ENCODE measurements at places on chromosomes 11 and 22. TPM values are rescaled to one million over a fixed set of nuclear protein-coding genes. Genes with fewer than 3 reads are reported as not detected.

Gene TRIM48
- total RNA-seq: not detected

Gene PLA2G3
- total RNA-seq: not detected

Gene MS4A4A
- 0.39 TPM for total RNA-seq

Gene MSANTD2
- total RNA-seq: 25.9 TPM

Gene TRAF6
- 23.7 TPM for total RNA-seq

- no peaks in the 10 kb centered on the region for H3K36me3 ChIP-seq
- peaks cover 13% of the 10 kb centered on the region for H3K4me1 ChIP-seq
- H3K27ac ChIP-seq: no peak overlapping the region
- no peak overlapping the region for H3K4me3 ChIP-seq
- DNase-seq: no peak
- H3K27me3 ChIP-seq: no peaks in the 10 kb centered on the region
These were observed 73.9 kb downstream of the PPFIBP2 start for GRCh38 chr11:7587712-7588111.

- peaks cover 5% of the 10 kb centered on the region for H3K4me1 ChIP-seq
- H3K27ac ChIP-seq: no peak within 1 kb of the TSS
- DNase-seq: no peak
- no peak within 1 kb of the TSS for H3K4me3 ChIP-seq
These were observed at the start of gene VSIG10L2 for GRCh38 chr11:125945797-125946520. TSS of gene VSIG10L2 (plus strand) at chr11:125946044. CDS start at chr11:125946056, 12 bp downstream.

GRCh38 chr11:91854780-91855179, 369.8 kb upstream of the FAT3 start:
- DNase-seq: no peak
- no peak overlapping the region for H3K27ac ChIP-seq

DNA sequence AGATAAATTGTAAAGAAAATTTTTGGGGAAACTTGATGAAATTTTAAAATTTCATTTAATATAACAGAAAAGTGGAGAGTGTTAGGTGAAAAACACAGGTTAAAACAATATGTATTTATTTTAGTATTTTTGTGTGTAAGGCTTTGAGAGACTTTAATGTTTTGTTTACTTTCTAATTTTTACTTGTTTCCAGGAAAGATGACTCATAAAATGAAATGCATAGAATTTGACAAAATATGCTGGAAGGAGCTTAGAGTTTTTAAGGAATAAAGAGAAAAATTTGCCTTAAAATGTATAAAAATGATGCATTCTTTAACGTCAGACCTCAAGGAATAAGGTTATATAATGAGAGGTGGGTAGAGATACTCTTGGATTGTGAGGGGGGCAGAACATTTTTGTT, 1205.1 kb upstream of the CNTN5 start:
- no peaks in the 10 kb centered on the region for H3K4me1 ChIP-seq
- no peaks in the 10 kb centered on the region for H3K36me3 ChIP-seq
- no peaks in the 10 kb centered on the region for H3K27me3 ChIP-seq

DNA sequence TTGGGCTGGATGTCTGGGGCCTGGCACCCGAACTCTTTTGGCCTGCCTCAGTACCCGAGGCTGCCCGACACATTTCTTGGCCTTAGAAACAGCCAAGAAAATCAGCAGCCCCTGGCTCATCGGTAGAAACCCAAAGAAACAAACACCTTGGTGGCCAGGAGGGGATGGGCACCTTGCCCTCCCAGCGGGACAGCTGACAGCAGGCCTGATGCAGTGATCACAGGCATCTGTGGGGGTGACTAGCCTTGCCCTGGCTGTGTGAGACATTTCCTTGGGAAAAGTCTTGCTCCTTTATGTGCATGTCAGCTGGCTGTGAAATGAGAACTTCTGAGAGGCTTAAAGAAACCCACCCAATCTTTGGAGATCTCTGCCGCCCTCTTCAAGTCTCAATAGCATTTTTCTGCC, 60.9 kb downstream of the SMIM38 start:
- H3K4me3 ChIP-seq: no peak overlapping the region
- no peaks in the 10 kb centered on the region for H3K4me1 ChIP-seq
- H3K27ac ChIP-seq: no peak overlapping the region
- DNase-seq: no peak
- H3K36me3 ChIP-seq: no peaks in the 10 kb centered on the region
- no peaks in the 10 kb centered on the region for H3K27me3 ChIP-seq

GRCh38 chr11:65553301-65554001, 4.7 kb downstream of the LTBP3 start:
- peaks cover 7% of the 10 kb centered on the region for H3K36me3 ChIP-seq
- peaks cover 68% of the 10 kb centered on the region for H3K4me1 ChIP-seq
- no peak overlapping the region for H3K4me3 ChIP-seq
- H3K27ac ChIP-seq: peak overlapping the region; percentile 50
- no peaks in the 10 kb centered on the region for H3K27me3 ChIP-seq

GRCh38 chr11:103997082-103997481, 39.4 kb upstream of the DDI1 start:
- no peaks in the 10 kb centered on the region for H3K27me3 ChIP-seq
- H3K36me3 ChIP-seq: no peaks in the 10 kb centered on the region
- no peak for DNase-seq
- no peak overlapping the region for H3K4me3 ChIP-seq

- H3K4me3 ChIP-seq: no peak overlapping the region
- no peaks in the 10 kb centered on the region for H3K27me3 ChIP-seq
- no peak overlapping the region for H3K27ac ChIP-seq
- no peaks in the 10 kb centered on the region for H3K4me1 ChIP-seq
- H3K36me3 ChIP-seq: no peaks in the 10 kb centered on the region
- no peak for DNase-seq
These were observed 18.9 kb downstream of the APIP start for GRCh38 chr11:34897171-34897870.

DNA sequence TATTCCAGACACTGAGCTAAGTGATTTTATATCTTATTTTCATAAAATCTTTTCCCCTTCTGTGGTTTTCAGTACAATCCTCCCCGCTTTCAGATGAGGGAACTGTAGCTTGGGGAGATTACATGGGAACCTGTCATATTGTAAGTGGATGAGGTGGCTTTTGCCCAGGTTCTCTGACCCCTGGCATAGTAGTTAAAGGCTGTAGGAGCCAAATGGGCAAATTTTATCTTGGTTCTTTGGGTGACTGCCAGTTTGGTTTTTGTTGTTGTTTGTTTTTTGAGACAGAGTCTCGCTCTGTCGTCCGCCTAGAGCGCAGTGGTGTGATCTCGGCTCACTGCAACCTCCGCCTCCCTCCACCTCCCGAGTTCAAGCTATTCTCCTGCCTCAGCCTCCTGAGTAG, 411.6 kb upstream of the NARS2 start:
- no peak for DNase-seq
- no peaks in the 10 kb centered on the region for H3K27me3 ChIP-seq
- H3K36me3 ChIP-seq: no peaks in the 10 kb centered on the region

DNA sequence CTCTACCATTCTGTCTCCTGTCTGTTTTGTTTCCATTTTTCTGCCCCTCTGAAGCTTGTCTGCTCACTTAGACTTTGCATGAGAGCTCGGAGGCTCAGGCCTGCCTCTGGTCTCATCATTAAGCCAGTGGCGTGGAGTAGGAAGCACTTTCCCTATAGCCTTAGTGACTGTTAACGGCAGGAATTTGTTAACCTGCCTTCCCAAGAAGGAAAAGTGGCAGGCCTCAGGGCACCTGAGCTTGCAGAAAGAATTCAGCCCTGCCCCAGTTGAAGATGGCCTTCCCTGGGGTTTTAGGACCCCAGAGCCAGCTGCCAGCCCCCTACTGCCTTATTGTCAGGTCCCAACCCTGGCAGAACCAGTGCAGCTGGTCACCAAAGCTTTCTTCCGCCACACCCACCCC, 93.2 kb downstream of the PKNOX2 start:
- no peaks in the 10 kb centered on the region for H3K36me3 ChIP-seq
- no peaks in the 10 kb centered on the region for H3K27me3 ChIP-seq
- DNase-seq: no peak
- H3K4me3 ChIP-seq: no peak overlapping the region

DNA sequence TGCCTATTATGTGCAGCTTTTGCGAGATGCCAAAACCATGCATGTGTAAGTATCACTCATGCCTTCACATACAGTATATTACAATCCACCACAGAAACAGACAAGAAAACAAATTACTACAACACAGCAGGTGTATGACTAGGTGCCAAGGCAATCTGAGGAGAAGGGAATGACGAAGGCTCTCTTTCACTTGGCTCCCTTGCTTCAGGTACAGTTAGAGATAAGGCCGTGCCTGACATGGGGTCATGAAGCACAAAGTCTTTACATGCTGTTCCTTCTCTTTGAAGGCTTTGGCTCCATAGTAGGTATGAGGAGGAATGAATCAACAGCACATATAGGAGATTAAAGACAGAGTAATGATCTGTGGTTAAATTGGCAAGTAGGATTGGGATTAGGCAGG, 65.2 kb upstream of the FSHB start:
- H3K27ac ChIP-seq: no peak overlapping the region
- no peaks in the 10 kb centered on the region for H3K4me1 ChIP-seq
- no peak overlapping the region for H3K4me3 ChIP-seq
- no peaks in the 10 kb centered on the region for H3K36me3 ChIP-seq
- DNase-seq: no peak
- H3K27me3 ChIP-seq: no peaks in the 10 kb centered on the region

- DNase-seq: no peak
- H3K4me1 ChIP-seq: peaks cover 11% of the 10 kb centered on the region
- no peak overlapping the region for H3K4me3 ChIP-seq
- no peaks in the 10 kb centered on the region for H3K27me3 ChIP-seq
These were observed 5.5 kb downstream of the PHLDA2 start for GRCh38 chr11:2923446-2924375.

DNA sequence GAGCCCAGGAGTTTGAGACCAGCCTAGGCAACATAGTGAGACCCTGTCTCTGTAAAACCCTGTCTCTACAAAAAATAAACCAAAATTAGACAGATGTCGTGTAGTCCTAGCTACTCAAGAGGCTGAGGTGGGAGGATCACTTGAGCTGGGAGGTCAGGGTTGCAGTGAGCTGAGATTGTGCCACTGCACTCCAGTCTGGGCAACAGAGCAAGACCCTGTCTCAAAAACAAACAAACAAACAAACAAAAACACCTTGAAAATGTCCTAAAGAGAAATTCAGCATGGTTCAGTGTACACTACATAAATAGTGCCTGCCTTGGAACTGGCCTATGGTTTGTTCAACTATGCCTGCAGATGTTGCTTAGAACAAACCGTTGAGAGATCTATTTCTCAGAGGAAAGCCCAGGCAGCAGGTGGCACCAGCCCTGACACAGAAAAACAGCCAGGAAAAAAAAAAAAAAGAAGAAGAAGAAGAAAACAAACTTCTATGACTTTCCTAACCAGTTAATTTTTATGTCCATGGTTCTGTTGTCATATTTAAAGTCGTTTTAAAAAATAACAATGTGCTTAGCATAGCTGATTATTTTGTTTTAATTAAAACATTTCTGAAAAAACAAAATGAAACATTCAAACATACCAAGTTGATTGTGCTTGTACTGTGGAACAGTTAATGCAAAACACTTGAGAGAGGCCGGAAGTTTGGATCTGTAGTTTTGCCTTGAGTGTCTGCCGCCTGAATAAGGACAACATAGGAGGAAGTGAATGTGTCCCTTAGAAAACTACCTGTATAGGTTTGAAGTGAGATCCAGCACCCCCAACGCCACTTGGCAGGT, 5.4 kb downstream of the KREMEN1 start:
- H3K27ac ChIP-seq: no peak overlapping the region
- H3K27me3 ChIP-seq: peaks cover 22% of the 10 kb centered on the region
- H3K4me3 ChIP-seq: no peak overlapping the region
- H3K36me3 ChIP-seq: no peaks in the 10 kb centered on the region
- DNase-seq: no peak
- H3K4me1 ChIP-seq: peaks cover 12% of the 10 kb centered on the region

DNA sequence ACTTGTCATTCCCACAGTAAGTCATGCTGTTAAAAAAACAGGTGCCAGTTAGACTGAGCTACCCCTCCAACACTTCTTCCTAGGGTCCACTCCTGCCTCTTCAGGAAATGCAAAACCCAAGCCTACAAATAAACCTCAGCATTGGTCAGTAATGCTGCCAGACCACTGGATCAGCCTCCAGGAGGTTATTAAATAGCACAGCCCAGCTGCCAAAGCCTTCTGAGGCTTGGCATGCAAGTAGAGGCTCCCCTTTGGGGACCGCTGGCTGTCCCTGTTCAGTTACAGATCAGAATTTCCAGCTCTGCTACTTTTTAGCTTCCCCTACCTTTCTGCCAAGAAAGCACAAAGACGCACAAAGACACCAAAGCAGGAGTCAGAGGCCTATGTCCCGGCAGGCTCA, 33.3 kb downstream of the ABTB2 start:
- H3K27ac ChIP-seq: no peak overlapping the region
- H3K27me3 ChIP-seq: no peaks in the 10 kb centered on the region
- H3K36me3 ChIP-seq: no peaks in the 10 kb centered on the region
- H3K4me1 ChIP-seq: no peaks in the 10 kb centered on the region
- no peak overlapping the region for H3K4me3 ChIP-seq

GRCh38 chr11:115939731-115940421, 435.7 kb upstream of the CADM1 start:
- H3K4me1 ChIP-seq: no peaks in the 10 kb centered on the region
- no peak overlapping the region for H3K4me3 ChIP-seq
- H3K27ac ChIP-seq: no peak overlapping the region
- no peaks in the 10 kb centered on the region for H3K36me3 ChIP-seq
- H3K27me3 ChIP-seq: no peaks in the 10 kb centered on the region
- no peak for DNase-seq

- no peak for DNase-seq
- H3K27me3 ChIP-seq: peaks cover 16% of the 10 kb centered on the region
- H3K36me3 ChIP-seq: no peaks in the 10 kb centered on the region
- no peak overlapping the region for H3K27ac ChIP-seq
These were observed 13.0 kb upstream of the GLYATL1 start for GRCh38 chr11:58926251-58926650.

- H3K36me3 ChIP-seq: no peaks in the 10 kb centered on the region
- H3K27ac ChIP-seq: no peak overlapping the region
- H3K4me1 ChIP-seq: no peaks in the 10 kb centered on the region
- no peak overlapping the region for H3K4me3 ChIP-seq
- DNase-seq: no peak
- H3K27me3 ChIP-seq: no peaks in the 10 kb centered on the region
These were observed 105.1 kb downstream of the TENM4 start for GRCh38 chr11:79335681-79336080.

DNA sequence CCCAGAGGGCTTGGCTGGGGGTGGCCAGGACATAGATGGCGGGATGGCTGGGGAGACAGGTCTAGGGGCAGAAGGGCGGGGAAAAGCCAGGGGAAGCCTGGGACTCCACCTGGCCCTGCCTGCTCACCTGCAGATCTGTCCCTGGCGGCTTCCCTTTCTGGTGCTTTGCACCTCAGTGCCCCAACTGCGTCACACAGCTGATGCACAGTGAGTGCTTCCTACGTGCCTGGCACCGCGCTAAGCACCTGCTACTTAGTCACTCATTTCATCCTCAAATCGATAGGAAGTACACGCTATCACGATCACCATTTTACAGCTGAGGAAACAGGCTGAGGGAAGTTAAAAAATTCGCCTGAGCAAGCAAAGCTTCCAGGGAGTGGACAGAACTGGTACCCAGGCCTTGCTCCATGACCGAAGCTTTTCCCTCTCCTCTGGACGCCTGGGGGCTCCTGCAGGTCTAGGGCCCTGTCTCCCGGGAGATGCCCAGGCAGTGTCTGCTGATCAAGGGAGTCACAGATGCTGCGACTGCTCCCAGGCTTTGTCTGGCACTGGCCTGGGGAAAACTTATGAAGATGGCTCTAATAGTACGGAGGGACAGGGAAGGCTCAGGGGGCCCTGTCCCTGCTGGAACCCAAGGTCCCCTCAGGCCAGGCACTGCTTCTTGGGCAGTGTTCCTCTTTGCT, 63.0 kb upstream of the TTLL12 start:
- no peak overlapping the region for H3K4me3 ChIP-seq
- no peak overlapping the region for H3K27ac ChIP-seq
- H3K36me3 ChIP-seq: no peaks in the 10 kb centered on the region
- H3K4me1 ChIP-seq: no peaks in the 10 kb centered on the region

- no peak for DNase-seq
- no peak overlapping the region for H3K27ac ChIP-seq
- H3K36me3 ChIP-seq: no peaks in the 10 kb centered on the region
- H3K4me3 ChIP-seq: no peak overlapping the region
- no peaks in the 10 kb centered on the region for H3K27me3 ChIP-seq
- no peaks in the 10 kb centered on the region for H3K4me1 ChIP-seq
These were observed 24.5 kb downstream of the ADM start for GRCh38 chr11:10329356-10329755.
